ENCODE measurements at places on chromosomes 3 and 15. TPM values are rescaled to one million over a fixed set of nuclear protein-coding genes. Genes with fewer than 3 reads are reported as not detected.

DNA sequence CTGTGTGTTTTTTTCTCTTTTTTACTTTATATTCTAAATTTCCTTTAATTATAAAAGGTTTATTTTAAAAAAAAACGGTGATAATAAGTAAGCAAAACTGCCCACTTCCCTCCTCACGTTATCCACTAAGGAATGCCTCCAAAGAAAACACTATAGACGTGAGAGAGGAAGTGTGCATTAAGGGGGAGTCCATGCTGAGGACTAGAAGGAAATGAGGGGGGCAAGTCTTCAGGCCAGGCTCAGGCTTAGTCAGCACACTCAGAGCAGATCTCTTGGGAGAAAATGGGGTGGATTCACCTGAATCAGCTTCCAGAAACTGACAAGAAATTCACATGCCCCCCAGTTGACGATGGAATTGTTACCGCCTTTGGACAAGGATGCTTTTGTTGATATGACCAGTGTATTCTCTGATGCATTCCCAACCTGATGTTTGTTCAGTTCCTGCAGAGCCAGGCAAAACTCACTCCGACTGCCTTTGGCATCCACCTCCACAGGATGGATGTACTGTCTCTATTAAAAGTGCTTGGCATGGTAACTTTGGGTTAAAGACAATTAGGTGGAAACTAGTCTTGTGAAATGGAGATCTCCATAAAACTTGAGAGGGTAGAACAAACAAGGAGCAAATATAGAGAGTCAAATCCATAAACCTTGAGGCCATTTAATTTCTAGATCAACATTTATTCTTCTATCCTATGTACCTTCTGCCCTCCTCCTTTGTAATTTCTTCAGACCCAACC, 167.8 kb downstream of the MYRIP start:
- no peak for DNase-seq

GRCh38 chr15:51205050-51205975, 110.6 kb upstream of the TNFAIP8L3 start:
- no peak for DNase-seq

DNA sequence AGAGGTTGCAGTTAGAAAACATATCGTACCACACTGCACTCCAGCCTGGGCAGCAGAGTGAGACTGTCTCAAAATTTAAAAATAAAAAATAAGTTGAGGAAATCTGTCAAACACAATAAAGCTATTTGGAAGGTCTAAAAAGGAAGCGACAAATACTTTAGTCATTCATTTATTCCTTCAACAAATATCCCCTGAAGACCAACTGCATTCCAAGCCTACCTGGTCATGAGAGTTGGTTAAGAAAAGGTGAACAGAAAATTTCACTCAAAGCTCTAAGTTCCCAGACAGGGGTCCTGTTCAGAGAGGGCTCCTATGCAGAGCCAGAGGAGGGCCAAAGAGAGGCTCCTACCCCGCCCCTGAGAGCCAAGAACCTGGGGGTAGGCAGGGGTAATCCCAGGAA, 15.4 kb upstream of the PRKAR2A start:
- DNase-seq, result no peak

DNA sequence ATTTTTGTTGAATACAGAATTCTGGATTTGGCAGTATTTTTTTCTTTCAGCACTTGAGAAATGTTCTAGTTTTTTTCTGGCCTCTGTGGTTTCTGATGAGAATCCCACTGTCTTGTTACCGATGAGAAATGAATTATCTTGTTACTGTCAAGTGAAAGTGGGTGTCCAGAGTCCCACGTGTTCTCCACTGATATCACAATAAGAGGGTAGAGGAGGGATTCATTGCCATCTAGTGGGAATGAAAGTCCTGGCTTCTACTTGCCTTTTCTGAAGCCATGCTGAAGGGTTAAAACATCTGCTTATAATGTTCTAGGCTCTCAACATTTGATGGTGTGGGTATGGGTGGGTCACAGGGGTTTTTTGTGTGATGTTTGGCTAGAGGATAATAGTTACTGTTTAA, 66.1 kb downstream of the SEC22A start:
- DNase-seq, result no peak

- DNase-seq, result no peak
Observed at GRCh38 chr3:54213907-54214306, 91.6 kb downstream of the CACNA2D3 start.

Gene MED12L
- total RNA-seq, result 0.03 TPM

DNA sequence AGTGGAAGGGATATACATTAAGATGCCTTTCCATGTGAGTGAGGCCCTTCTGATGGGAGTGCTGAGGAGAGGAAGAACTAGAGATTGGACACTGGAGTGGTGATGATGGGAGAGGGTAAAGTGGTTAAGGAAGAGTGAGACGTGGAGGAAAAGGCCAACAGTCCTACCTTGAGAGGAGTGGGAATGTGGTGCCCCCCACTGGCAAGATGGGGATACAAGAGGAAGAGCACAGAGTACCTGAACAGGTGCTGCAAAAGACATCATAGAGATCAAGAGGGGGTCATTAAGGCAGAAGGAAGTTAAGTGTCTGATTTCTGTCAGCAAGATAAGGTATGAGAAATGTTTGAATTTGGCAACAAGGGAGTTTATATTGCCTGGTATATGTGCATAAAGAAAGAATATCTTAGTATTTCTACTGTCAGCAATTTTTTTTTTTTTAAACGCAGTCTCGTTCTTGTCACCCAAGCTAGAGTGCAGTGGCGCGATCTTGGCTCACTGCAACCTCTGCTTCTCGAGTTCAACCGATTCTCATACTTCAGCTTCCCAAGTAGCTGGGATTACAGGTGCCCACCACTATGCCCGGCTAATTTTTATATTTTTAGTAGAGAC, 34.0 kb downstream of the ARIH2 start:
- no peak for DNase-seq

Gene AGTR1
- total RNA-seq, result not detected

DNA sequence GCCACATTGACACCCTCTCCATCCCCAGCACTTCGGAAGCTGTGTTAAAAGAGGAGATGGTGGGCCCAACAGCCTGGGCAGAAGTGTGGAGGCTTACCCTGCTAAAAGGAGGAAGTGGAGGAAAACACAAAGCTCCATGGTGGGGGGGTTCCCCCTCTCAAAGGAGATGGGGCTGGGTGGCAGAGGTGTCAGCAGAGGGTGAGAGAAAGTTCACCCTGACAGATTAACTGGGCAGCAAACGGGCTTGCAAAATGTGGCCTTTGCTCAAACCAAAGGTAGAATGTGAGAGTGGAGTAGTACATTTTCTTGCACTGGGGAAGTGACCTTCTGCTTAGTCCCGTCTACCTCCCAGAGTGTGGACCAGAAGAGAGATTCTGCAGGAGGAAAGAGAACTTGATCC, 44.7 kb downstream of the MYO1E start:
- no peak for DNase-seq

GRCh38 chr15:96593735-96594134, 263.2 kb downstream of the NR2F2 start:
- DNase-seq, result no peak

Gene MAP2K5
- total RNA-seq, result 19.3 TPM

- DNase-seq, result no peak
Observed at GRCh38 chr3:135081856-135082434, 286.9 kb downstream of the EPHB1 start.

- DNase-seq, result no peak
Observed at GRCh38 chr15:68958597-68958996, 28.3 kb downstream of the SPESP1 start.

GRCh38 chr3:43895573-43895972, 204.8 kb downstream of the ABHD5 start:
- DNase-seq, result no peak

- no peak for DNase-seq
Observed at GRCh38 chr3:58536501-58537411, at the start of gene ACOX2. TSS of gene ACOX2 (minus strand) at chr3:58537190. CDS start at chr3:58535106, 2,084 bp downstream.

DNA sequence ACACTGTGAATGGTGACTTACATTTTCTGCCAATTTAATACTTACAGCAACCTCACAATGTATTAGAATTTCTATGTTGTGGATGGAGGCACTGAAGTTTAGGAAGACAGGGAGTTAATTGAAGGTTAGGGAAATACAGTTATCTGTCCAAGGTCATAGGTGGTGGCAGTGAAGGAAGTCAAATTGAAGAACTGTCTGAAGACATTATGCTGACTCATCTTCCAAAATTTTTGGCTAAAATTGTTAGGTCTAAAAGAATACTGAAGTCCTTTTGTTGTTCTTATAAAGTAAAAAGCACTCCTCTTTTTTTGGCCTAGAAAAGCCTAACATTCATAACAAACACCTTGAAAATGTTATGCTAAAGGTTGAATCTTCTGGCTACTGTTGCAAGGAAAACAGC, 27.7 kb downstream of the EMC4 start:
- no peak for DNase-seq

GRCh38 chr3:64064804-64065203, 41.5 kb upstream of the PSMD6 start:
- DNase-seq, result no peak

DNA sequence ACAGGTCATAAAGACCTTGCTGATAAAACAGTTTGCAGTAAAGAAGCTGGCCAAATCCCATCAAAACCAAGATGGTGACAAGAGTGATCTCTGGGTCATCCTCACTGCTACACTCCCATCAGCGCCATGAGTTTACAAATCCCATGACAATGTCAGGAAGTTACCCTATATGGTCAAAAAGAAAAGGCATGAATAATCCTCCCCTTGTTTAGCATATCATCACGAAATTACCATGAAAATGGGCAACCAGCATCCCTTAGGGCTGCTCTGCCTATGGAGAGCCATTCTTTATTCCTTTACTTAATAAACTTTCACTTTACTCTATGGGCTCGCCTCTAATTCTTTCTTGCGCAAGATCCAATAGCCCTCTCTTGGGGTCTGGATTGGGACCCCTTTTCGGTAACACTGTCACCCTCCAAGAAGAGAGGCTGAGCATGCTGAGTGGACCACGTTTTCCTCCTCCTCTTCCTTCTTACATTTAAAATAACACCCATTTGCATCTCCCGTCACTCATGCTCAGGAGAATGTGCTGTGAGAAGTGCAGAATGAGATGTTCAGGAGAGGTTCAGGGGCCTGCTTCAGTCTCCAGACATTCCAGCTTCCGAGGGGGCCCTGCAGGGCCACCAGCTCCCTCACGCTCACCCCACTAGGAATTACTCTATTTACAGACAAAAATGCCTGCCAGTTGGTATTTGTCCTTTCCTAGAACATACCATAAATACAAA, 47.3 kb downstream of the NSMCE3 start:
- DNase-seq, result no peak

Data from GM12878 (cell line).